Uterus (tissue), 4 donors: ENCODE measurements at places on chromosomes 4 and X.
A peak's percentile ranks its signal among the peaks of the same experiment; 100 is the strongest.

GRCh38 chr4:123444290-123444731, 47.7 kb downstream of the SPRY1 start:
- no peak overlapping the region for H3K4me3 ChIP-seq
- no peaks in the 10 kb centered on the region for H3K27me3 ChIP-seq
- DNase-seq = peak; percentile 31
- H3K4me1 ChIP-seq = no peaks in the 10 kb centered on the region
- H3K27ac ChIP-seq = peak overlapping the region; percentile 53
- no peaks in the 10 kb centered on the region for H3K36me3 ChIP-seq

DNA sequence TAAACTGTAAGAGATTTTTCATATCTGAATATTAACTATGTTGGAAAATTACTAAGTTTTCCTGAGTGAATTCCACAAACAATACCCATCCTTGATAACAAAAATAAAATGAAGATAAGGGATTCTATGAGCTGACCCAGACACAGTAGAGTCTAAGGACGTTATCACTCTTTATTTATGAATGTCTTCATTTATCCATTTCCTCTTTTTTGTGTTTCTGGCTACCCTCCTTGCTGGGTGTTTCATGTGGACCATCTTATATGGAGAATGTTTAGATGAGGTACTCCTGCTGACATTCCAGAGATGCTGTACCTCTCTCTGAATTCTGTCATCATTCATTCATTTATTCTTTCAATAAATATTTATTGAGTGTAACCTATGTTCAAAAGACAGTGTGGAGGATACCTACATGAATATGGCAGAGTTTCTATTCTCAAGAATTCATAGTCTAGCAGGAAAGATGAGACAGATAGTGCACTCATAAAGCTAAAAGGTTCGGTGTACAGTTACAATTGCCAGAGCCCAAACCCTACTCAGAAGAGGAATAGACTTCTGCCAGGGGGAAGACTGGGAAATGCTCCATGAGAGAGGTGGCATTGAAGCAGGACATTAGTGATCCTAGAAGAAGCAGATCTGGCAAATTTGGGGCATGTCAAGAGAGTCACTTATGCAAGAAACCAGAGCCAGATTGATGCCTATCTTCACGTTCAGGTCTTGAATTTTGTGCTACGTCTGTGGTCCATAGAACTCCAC, 195.8 kb downstream of the MAML3 start:
- no peak overlapping the region for H3K4me3 ChIP-seq
- H3K27me3 ChIP-seq = no peaks in the 10 kb centered on the region
- DNase-seq = no peak
- no peak overlapping the region for H3K27ac ChIP-seq
- H3K4me1 ChIP-seq = no peaks in the 10 kb centered on the region
- no peaks in the 10 kb centered on the region for H3K36me3 ChIP-seq

DNA sequence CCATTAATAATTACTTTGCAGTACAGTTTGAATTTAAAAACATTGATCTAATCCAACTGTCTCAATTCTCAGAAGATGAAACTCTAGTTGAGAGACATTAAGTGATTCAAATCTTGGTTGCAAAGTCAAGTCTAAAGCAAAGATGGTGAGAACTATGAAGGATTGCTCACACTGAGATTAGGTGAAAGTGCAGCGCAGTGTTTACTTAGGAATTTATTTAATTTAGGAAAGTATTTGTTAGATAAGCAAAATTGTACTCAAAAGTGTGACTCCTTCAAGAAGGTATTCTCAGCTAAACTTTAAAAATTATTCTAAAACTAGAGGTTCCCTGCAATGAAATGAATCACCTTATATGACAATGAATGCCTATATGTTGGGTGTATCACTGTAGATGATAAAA, 454.9 kb downstream of the PDGFC start:
- no peaks in the 10 kb centered on the region for H3K27me3 ChIP-seq
- H3K4me3 ChIP-seq = no peak overlapping the region

- no peaks in the 10 kb centered on the region for H3K36me3 ChIP-seq
- no peak for DNase-seq
- no peak overlapping the region for H3K4me3 ChIP-seq
- H3K27me3 ChIP-seq = no peaks in the 10 kb centered on the region
- H3K4me1 ChIP-seq = no peaks in the 10 kb centered on the region
- no peak overlapping the region for H3K27ac ChIP-seq
Measured at GRCh38 chrX:133783274-133783673, 202.1 kb downstream of the GPC3 start.

- no peaks in the 10 kb centered on the region for H3K36me3 ChIP-seq
- DNase-seq = no peak
- no peak overlapping the region for H3K4me3 ChIP-seq
- H3K27ac ChIP-seq = no peak overlapping the region
- no peaks in the 10 kb centered on the region for H3K27me3 ChIP-seq
Measured at GRCh38 chr4:8771258-8771590, 100.4 kb downstream of the HMX1 start.
